CD4-positive, alpha-beta T cell treated with Interleukin-10 for 1 hour (primary cell): ENCODE measurements at places on chromosomes 6 and 20.

GRCh38 chr6:145012039-145012662, 723.2 kb downstream of the EPM2A start:
- DNase-seq: no peak

- no peak for DNase-seq
Observed at GRCh38 chr6:92354270-92354829, 1065.0 kb downstream of the EPHA7 start.

DNA sequence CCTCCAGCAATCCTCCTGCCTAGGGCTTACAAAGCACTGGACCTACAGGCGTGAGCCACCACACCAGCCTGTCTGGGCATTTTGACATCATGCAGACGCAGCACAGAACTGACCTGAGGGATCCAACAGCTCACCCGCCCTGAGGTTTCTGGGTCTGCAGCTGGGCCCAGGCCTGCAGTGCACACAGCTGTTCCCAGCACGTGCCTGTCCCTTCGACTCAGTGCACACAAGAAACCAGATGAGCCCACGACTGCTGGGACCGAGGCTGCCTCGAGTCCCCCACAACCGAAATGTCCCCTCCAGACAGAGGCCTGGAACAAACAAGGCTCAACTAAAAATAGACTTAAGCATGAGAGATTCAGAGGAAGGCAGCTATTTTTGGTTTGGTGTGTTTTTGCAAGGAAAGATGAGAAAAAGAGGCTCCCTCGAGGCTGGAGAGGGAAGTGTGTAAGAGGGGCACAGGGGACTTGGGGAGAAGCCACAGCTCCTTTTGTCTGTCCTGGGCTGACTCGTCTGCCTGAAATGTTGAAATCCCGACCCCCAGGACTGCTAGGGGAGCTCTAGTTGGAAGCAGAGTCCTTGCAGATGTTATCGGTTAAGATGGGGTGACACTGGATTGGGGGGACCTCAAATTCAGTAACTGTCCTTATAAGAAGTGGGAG, 66.3 kb downstream of the YTHDF1 start:
- DNase-seq: no peak

- DNase-seq: no peak
Observed at GRCh38 chr20:16666272-16666671, 63.6 kb upstream of the SNRPB2 start.

DNA sequence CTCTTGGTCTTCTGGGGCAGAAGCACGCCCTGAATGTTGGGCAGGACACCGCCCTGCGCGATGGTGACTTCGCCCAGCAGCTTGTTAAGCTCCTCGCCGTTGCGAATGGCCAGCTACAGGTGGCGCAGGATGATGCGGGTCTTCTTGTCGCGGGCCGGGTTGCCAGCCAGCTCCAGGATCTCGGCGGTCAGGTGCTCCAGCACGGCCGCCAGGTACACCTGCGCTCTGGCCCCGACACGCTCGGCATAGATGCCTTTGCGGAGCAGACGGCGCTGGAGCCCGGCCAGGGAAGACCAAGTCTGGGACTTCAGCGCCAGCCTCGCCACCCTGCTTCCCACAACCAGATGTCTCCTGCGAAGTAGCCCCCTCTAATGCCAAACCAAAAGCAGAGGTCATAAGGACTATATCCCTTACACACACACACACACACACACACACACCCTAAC, 8.0 kb upstream of the SLC17A3 start:
- DNase-seq: peak; percentile 71

- no peak for DNase-seq
Observed at GRCh38 chr20:51759769-51760510, 8.2 kb downstream of the ATP9A start.

DNA sequence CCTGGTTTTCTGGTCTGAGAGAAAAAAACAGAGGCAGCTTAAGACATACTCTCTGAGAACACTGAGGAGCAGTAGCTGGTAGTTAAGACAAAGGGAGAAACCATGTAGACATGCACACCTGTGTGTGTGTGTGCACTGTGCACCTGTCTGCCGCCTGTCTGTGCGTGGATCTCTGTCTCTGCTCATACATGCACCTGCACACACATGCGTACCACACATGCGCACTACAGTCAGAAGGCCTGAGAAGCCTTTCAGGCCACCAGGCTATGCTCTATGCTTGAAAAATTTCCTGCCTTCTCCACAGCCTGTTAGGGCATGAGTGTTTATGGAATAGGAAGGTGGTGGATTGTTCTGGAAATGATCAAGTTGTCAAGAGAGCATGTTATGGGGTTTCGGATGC, 103.5 kb downstream of the CDH4 start:
- DNase-seq: no peak

- no peak for DNase-seq
Observed at GRCh38 chr6:91045161-91045560, 458.3 kb upstream of the MAP3K7 start.

DNA sequence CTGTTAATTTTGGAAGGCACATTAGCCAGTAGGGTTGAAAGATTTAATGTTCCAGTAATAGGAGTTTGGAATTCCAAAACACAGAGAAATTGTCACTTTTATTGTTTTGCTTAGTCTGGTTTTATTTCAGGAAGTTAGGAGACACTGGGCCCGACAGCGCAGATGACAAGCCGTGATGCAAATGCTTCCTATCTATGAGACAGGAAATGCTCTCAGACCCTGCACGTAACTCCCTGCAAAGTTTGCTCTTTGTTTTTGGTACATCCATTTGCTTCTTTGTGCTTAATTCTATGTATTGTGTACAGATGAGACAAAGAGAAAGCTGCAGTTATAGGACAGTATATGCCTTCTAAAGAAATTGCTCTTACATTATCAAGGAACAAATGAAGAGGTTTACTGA, 201.6 kb upstream of the SGK1 start:
- peak; percentile 48 for DNase-seq

DNA sequence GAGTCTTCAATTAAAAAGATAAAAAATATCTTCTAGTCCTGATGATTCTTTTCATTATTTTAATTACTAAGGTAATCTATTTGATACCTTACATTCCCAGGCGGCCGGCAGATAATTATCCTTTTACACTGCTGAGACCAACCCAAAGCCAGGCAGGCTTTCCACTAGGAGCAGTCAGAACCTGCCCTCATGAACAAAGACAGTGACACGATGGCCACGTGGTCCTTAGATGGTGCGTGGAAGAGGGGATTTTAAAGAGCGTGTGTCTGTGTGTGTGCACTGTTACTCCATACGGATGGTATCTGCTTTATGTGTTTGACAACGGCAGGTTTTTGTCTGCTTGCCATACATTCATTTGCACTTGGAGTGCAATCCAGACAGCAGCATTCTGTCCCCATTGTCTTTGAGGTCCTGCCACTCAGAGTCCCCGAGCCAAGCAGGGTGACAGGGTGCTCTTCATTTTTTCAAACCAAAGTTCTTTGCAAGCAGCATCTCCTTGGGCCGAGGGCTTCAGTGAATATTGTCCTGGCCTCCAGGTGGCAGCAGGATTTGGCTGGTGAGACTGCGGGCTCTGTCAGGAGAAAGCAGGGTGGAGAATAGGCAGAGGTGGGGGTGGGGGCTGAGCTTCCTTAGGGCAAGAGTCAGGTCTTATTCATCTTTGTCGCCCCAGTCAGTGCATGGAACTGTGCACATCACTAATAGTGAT, 260.5 kb downstream of the NRN1 start:
- DNase-seq: no peak

DNA sequence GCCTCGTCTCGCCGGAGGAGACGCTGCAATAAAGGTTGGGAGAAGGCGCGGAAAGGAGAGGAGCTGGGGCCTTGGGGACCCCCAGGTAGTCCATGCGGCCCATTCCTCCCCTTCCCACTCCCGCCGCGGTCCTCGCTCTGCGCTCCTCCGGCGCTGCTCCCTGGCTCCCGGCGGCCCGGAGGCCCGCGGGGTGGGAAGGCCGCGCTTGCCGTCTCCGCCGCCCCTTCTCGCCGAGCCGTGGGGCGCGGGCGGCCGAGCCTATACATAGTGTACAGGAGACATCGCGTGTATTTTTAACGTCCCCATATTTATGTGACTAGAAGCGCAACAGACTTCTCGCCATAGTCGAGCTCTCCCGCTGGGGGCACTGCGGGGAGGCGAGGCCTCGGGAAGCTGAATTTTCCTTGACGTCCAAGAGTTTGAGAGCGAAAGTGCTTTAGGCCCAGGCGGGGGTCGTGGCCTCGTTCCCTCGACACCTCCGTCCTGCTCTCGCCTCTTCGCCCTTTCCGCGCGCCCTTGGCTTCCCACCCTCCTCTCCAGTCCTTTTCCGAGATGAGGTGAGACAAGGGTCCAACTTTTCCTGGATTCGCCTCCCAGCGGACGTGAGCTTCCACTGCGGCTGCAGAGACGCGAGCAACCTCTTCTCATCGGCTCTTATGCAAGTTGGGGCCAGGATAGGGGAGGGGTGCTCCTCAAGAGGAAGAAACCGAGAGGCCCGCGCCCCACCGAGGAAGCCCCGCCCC, 29.0 kb downstream of the SLC12A5 start:
- DNase-seq: peak; percentile 14

DNA sequence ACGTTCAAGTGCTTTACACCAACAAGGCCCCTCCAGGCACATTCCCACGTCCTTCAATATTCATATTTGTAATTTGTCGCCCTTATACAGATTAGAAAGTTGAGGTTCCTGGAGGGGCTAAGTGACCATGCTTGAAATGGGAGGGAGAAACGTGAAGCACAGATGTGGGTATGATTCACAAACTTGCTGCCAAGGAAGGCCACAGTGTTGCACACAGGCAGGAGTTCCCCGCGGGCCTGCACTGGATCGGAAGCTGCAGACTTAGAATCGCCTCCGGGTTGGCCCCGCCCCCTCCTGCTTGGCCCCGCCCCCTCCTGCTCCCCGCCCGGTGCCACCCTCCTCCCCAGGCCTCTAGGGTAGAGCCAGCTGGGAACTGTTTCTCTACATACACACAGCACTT, 58.2 kb upstream of the QKI start:
- DNase-seq: peak; percentile 5

DNA sequence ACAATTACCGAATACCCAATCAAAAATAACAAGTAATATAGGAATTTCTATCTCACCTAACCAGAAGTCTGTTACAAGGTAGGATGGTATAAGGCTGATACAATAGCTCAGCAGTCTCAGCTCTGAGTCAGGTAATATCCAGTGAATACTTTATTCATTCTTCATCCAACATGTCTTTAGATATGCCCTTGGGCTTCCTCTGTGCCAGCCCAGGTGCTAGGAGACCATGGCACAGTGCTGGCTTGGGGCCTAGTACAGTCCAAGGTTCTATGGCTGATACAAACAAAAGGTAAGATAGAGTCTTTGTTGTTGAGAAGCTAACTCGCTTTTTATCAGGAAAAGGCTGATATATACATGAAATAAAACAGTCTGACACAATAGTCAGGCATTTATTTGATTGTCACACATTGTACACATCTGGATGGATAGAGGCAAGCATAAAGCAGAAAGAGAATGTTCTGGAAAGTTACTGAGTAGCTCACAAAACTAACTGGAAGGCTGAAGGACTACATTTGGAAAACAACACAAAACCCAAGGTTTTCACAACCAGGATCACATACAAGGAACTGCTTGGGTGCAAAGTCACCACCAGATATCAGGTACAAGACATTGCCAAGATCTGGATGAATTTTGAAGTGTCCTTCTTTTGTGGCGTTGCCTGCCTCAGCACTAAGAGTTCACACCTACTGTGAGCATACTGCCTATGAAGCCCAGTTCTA, 110.4 kb upstream of the SCAF8 start:
- DNase-seq: no peak
